Activated T-cell treated with anti-CD3 and anti-CD28 coated beads for 4 hours (primary cell): ENCODE measurements at places on chromosomes 1 and 21.

DNA sequence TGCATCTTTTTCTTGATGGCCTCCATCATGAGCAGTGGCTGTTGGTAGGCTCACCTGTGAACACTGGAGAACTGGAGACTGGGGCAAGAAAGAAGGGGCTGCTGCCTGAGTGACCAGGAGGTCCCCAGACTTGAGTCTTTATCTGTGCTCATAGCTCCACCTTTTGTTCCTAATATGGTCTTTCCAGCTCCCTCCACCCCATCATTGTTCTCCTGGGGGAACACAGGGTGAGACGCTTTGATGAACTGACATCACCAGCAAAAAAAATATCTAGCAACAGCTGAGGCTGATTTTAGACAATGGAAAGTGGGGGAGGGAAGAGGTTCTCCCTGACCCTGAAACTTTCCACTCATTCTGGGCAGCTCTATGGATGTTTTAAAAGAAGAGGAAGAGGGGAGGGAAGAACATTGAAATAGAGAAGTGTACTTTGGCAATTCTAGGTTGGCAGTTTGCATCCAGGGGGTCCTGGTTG, at the start of gene TPM3:
Gene TPM3 (minus strand): TSS at position 111 of the 472 bp plus-strand sequence. CDS start 82 bp downstream, at position 29.
- no peak for DNase-seq

DNA sequence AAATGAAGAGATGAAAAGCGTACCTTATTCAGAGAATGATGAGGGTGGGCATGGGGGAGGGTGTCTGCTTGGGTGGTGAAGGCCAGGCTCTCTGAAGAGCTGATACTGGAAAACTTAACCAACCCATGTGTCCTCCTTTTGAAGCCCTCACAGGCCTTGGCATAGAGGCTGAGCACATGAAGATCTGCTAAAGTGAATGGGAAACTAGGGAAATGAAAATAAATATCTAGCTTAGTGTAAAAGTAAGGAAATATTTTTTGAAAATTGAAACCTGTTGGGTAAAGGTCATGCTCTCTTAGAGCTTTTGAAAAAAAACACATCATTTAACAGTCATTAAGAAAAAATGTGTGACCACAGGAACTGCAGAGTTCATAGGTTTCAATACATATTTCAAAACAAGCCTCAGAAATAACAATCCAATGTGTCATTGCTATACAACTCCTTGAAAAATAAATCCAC, 40.5 kb upstream of the RALGPS2 start:
- no peak for DNase-seq

DNA sequence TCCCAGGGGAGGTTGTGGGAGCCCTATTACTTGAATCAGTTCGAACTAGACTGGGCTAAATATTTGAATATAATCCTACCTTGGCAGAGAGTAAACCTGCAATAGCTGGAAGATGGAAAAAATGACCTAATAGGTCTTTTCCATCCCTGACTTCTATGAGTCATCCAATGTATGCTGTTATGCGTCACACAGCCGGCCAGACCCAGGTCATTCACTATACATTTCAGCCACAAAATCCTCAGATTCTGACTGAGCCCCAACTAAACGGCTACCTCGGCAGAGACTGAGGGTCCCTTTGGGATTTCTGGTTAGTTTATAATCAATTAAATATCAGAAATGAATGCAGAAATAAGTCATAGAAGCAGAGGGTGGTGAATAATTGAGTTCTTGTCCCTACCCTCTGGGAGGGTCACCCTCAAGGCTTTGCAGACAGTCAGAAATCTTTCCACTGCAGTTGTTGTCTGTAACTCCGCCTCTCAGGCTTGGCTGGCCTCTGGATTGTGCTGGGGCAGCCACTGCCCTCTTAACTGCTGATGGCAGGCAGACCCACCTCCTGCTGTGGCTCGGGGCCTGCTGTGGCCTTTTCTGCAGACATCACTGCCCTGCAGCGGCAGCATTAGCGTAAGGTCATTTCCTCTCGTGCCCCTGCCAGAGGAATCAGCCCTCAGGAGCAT, 240.5 kb downstream of the TGFB2 start:
- DNase-seq, result no peak

DNA sequence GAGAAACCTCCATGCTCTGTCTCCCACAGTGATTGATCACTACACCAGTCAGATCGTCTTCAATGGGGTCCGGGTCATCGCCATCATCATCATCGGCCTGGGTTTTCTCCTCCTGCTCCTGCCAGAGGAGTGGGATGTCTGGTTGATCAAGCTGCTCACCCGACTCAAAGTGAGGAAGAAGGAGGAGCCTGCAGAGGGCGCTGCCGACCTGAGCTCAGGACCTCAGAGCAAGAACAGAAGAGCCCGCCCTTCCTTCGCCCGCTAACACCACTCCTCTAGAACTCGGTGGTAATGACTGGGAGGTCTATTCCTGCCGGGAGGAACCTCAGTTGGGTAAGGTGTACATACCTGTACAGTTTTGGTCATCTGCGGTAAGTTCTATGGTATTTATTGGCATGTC, 50.3 kb upstream of the COA6 start:
- peak; percentile 18 for DNase-seq

DNA sequence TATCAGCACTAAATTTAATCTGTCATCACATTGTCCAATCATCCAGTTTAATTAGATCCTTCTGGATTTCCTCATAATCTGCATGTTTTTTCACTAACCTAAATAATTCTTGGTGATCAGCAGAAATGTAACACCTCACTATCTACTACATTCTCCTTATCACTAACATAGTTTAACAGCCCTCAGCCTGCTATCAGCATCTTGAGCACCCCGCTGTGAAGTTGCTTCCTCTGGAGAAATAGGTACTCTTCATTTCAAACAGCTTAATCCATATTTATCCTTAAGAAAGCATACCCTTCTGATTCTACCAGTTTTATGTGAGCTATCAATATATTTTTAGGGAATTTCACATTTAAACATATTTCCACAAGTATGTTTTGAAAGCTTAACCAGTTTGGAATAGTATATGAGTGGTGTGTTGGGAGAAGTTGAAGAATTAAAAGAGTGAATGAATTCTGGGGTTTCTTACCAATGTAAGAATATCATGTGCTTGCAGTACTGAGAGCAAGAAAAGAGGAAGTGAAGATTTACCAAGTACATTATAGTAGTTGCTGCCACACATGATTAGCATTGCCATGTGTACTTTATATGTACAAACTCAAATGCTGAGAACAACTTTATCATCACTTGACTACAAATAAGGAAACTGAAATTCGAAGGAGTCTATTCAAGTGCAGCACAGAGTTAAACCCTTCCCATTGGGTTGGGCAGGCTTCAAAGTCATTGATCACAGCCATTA, 771.1 kb upstream of the ADGRL4 start:
- DNase-seq, result no peak

DNA sequence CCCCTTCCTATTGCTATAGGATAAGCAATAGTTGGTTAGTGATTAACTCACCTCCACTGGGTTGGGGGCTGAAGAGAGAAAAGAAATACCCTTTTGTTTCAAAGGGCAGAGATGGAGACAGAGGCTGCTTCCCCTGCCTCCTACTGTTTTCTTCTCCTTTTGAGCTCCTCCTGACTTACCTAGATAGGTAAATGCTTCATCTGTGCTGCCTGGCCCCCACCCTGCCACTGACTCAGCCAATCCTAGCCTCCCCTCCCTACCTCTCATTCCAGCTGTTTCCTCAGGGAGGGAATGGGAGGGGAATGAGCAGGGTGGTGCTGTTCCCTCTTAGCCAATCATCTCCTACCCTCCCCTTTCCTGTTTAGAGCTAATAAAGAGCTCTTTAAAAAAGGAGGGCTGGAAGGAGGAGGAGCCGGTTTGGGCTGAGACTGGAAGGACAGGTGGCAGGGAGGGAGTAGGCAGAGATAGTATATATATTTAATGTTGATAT, at the start of gene C1orf116:
Gene C1orf116 (minus strand): TSS at position 229 of the 490 bp plus-strand sequence. CDS start 5,158 bp downstream, outside the sequence.
- DNase-seq, result no peak

GRCh38 chr1:243261390-243261789, 5.5 kb downstream of the SDCCAG8 start:
- no peak for DNase-seq

DNA sequence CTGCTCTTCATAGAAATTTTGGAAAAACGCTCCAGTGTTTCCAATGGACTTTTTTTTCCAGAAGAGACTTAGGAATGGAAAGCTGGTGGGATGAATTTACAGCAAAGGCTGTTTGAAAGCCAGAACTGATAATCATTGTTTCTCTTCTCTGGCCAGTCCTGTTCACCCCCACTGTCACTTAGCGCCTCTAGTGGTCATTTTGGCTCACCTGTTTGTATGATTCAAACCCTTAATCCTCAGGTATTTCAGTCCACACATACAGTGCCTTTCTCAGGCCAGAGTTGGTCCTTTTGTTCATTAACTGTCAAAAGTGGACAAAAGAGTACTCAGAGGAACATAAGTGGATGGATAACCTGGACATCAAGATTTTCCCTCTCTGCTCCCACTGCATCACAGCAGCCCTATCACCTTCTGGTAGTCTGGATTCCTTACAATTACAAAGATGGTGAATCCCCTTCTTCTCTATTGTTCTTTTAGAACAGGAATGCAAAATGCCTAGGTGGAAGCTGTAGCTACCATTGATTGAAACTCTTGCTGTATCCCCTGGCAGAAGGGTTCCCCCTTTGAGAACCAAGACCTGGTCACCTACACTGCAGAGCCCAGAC, 177.6 kb upstream of the OLFM3 start:
- no peak for DNase-seq

DNA sequence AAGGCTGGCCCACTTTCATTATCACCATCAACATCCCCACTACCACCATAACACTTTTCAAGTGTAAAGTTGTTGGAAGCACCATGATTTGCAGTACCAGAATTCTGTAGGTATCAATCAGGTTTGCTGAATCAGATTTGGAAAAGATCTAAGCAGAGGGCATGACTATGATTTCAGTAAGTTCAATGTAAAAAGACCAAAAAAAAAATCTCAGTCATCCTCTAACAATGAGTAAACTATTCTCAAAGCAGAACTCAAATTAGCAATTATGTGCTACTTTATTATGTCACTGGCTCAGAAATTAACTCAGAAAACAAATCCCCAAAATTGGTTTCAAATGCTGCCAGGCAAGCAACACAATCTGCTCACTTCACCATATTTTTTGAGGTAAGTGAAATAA, 187.8 kb upstream of the HP1BP3 start:
- DNase-seq, result no peak

GRCh38 chr21:26819740-26820324, 25.4 kb downstream of the ADAMTS1 start:
- no peak for DNase-seq

GRCh38 chr1:234697741-234698140, 87.8 kb upstream of the IRF2BP2 start:
- DNase-seq, result no peak

GRCh38 chr1:229433364-229434004, 410 bp downstream of the ACTA1 start:
- DNase-seq, result no peak

- DNase-seq, result no peak
Measured at GRCh38 chr1:113192242-113192641, 119.2 kb downstream of the LRIG2 start.

GRCh38 chr1:170640581-170640980, 23.4 kb upstream of the PRRX1 start:
- DNase-seq, result no peak

DNA sequence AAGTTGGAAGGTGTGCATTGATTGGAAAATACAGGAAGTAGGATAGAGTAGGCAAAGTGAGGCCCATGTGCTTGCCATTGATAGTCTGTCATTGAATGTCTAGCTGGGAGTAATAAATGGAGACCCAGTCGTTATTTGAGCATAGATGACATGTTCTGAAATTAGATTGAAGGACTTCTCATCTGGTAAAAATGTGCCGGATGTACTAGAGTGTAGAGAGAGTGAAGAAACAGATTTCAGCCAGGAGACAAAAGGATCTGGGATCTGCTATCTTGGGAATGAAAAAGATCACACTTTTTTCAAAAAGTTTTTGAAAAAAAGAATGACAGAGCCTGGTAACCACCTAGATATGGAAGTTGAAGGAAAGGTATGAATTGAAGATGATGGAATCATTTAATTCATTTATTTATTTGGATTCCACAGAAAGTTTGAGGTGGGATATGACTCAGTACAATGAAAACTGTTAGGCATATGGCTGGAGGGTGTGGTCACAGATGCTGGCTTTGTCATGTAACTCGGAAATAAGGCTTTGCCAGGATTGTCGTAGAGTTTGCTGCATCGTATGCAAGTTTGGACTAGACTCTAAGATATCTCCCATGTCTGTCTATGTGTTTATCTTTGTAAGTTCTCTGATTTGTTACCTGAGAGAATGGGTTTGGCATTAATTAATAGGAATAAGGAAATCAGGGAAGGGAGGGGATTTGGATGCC, 137.1 kb downstream of the PBX1 start:
- no peak for DNase-seq

- DNase-seq, result no peak
Measured at GRCh38 chr1:234490793-234491479, 12.0 kb upstream of the TARBP1 start.

DNA sequence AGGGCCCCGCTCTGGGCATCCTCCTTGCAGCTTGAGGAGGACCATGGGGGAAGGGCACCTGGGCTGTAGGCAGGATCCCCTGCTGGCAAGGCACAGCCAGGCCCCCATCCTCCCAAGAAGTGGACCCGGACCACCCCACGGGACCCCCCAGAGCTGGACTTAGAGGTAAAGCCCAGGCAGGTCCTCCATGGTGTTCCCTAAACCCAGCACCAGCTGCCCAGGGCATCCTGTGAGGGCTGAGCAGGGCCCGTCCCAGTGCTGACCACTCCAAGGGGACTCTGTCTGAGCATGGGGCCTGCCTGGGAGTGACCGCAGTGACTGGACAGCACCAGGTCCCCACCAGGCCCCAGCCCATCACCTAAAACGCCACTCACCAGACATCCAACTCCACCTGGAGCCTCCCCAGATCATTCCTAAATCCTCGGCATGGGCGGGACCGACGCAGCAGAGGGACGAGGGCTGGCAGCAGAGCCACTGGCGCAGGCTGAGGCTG, 21.3 kb downstream of the COL6A2 start:
- no peak for DNase-seq
